ENCODE measurements at places on chromosomes 2 and 18.

DNA sequence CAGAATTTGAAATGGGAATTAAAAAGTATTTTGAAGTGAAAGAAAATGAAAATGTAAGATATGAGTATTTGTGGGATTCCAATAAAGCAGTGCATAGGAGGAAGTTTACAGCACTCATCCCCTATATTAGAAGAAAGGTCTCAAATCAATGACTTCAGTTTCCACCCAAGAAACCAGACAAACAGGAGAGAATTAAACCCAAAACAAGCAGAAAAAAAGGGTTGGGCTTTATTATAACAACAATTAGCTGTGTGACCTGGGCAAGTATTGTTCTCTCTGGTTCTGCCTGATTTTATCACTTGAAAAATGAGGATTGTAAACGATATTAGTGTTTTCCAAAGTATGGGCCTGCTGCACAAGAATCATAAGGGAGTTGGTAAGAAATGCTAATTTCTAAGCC, 18.3 kb upstream of the LYPD6 start:
- DNase-seq: no peak

GRCh38 chr2:205408696-205409095, 273.6 kb upstream of the NRP2 start:
- DNase-seq: no peak

DNA sequence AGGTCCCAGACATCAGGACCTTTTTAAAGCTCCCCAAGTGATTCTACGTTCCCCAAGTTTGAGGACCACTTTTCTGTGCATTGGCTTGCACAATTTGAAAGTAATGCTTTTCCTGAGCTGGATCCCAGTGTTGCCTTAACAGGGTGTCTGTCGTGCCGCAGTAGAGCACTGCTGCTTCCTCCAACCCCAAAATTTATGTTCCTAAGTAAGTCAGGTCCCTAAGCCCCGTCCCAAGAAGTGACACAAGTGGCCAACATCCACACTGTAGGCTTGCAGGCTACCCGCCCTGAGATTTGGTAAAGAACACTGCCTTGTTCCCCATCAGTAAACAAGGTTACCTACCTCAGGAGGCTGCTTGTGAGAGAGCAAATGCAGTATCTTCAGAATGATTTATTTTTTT, 2.0 kb downstream of the SFT2D3 start:
- DNase-seq: no peak

GRCh38 chr2:98608962-98609604, 694 bp downstream of the UNC50 start:
- DNase-seq: peak; percentile 27

DNA sequence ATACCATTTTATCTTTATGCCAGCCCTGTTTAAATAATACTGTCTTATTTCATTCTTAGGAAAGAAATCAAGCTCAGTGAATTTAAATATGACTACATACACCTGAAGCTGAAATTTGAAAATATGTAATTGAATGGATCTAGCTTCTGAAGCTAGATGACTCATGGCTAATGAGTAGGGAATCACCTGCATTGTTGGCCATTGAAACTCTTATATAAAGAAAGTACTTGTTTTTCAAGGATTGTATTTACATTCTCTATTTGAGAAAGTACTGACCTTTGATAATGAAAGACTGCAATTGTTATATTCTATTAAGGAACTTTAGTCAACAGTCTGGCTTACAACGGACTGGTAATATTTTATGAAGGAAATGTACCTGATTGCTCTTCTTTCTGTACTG, 346.7 kb upstream of the LRATD1 start:
- no peak for DNase-seq

DNA sequence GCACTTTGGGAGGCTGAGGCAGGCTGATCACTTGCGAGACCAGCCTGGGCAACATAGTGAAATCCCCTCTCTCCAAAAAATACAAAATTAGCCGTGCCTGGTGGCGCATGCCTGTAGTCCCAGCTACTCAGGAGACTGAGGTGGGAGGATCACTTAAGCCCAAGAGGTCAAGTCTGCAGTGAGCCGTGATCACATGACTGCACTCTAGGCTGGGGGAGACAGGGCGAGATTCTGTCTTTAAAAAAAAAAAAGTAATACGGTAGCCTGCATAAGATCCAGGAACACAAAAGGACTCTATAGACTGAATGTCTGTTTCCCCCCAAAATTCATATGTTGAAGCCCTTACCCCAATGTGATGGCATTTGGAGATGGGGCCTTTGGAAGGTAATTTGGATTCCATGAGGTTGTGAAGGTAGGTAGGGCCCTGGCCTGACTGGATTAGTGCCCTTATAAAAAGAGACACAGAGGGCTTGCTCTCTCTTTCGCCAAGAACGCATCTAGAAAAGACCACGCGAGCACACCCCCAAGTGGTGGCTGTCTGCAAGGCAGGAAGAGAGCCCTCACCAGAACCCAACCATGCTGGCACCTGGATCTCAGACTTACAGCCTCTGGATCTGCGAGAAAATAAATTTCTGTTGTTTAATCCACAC, 17.0 kb downstream of the MBOAT2 start:
- DNase-seq: no peak

- DNase-seq: no peak
Measured at GRCh38 chr2:183195998-183196409, 71.8 kb downstream of the NUP35 start.

DNA sequence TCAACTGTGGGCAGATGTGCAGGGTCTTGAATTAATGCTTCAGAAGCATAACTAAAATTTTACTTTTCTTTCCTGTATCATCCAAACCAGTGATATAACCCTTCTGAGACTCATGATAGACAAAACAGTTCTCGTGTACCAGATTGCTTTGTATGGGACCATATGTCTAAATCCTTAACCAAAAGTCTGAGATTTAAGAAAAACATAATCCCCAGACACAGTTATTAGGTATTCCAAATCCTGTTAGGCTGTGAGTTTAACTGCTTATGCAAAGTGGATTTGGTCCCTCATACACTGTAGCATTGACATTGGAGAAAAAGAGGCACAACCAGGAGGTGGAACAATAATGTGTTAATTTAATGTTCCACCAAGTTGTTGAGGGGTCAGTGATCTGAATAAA, 235.0 kb downstream of the PMAIP1 start:
- DNase-seq: no peak

DNA sequence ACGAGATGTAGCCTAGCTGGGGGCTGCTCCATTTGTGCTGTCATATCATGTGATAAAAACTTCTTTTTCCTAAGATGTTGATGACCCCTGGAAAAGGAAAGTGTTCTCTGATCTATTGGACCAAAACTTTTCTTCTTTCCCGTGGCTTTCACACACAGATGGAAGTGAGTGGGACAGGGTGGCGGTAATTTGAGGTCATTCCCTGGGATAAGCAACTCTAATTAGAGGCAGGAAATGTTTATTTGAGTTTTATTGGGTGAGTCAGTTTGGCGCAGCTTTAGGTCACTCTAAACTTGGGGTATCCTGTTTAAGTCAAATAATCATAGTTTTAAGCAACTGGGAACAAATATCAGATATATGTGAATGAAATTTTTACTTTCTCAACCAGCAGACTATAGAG, 221.0 kb upstream of the EPAS1 start:
- no peak for DNase-seq

GRCh38 chr18:75723521-75724340, 296.2 kb upstream of the SMIM21 start:
- DNase-seq: no peak

Data from foreskin melanocyte (primary cell).